ENCODE measurements at places on chromosomes 16 and 17.

- no peak for DNase-seq
Observed at GRCh38 chr17:57600074-57600473, 145.0 kb downstream of the CCDC182 start.

- no peak for DNase-seq
Observed at GRCh38 chr17:55816532-55817396, 65.9 kb downstream of the PCTP start.

GRCh38 chr16:68310437-68310773, 341 bp downstream of the SLC7A6OS start:
- DNase-seq: no peak

DNA sequence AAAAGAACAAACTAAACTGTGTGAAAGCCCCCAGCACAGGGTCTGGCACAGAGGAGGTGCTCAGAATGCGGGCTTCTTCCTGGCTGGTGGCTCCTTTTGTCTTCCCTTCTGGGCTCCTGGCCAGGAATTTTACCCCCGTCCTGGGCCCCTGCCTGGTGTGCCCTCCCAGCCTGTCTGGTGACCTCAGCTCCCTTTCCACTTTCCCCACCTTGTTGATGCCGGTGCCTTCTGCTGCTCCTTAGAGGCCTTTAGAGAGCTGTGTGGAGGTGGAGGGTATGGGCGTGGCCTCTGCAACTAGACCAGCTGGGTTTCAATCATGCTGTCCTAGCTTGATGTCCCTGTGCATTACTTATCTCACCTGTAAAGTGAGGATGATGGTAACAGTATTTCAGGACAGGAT, 16.8 kb downstream of the PIRT start:
- DNase-seq: no peak

- no peak for DNase-seq
Observed at GRCh38 chr16:81651758-81652718, 127.1 kb upstream of the PLCG2 start.

DNA sequence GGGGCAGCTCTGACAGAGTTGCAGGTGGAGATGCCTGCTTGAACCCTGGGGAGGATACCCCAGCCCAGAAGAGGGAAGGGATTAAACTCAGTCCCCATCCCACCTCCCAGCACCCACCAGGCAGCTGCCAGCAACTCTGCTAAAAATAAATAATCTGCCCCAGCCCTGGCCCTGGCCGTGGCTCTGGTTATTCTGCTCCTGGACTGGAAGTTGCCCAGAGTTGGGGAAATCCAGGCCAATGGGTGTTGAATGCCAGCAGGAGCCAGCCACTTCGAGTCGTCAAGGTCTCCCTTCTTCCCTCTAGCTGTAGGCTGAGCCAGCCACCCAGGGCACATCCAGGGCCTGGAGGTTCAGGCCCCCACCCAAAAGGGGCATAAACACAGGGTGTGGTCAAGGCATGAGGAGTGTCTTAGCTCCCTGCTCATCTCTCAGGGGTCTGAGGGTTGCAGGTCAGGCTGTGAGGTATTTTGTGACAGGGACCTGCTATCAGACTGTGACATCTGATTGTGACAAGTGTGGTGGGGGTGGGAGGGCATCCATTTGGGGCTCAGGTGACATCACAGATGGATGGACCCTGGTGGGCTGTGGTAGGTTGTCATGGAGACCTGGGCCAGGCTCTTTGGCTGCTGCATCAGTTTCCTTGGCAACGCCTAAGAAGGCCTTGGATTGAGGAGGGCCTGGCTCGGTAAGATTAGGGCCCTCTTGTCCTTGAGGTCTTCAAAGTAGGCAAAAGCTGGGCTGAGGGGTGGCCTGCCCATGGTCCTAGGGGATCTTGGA, 1.0 kb upstream of the RRAD start:
- DNase-seq: no peak
